ENCODE measurements at places on chromosomes 12 and 14.

- DNase-seq: no peak
Observed at GRCh38 chr14:68806526-68807147, 13.8 kb upstream of the ZFP36L1 start.

DNA sequence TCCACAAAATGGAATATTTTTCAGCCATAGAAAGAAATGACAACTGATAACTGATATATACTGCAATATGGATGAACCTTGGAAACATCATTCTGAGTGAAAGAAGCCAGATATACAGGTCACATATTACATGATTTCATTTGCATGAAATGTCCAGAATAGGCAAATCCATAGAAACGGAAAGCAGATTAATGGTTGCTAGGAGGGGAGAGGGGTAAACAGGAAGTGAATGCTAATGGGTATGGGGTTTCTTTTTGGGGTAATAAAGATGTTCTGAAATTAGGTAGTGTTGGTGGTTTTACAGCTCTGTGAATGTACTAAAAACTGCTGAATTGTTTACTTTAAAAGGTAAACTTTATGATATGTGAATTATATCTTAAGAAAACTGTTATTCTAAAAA lies 6.5 kb downstream of the RAD51AP1 start:
- no peak for DNase-seq

- no peak for DNase-seq
Observed at GRCh38 chr12:98745578-98746391, 100.7 kb downstream of the APAF1 start.

DNA sequence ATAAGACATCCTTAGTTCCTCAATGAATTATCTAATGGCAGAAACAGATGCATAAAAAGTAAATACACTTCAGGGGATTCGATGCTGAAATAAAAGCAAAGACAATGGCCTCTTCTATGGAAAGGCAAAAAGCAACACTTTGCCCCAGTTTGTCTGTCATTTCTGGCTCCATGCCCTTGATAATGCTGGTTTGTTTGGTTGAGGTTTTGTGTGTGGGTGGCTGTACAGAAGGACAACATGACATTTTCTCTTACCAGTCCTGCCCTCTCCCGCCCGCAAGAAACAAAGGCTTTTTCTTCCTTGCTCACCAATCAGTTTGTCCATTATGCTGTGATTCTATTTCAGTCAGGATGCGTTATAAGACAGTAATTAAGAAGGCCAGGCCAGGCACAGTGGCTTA lies 18.1 kb upstream of the WDR89 start:
- no peak for DNase-seq

DNA sequence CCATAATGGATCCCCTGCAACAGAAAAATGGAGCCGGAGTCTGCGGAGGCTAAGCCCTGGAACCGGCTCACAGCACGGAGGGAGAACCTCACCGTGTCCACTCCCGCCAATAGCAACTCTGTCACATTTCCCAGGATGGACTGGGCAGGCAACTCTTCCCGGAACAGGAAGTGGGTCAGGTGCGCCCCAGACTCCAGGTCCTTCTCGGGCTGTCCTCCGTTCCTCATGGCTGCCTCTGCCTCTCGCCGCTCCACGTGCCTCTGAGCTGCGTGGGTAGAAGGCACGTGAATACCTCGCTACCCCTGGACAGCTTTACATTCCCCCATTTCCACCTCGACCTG lies 2.2 kb downstream of the CYP27B1 start:
- no peak for DNase-seq

- DNase-seq: no peak
Observed at GRCh38 chr12:100437038-100437841, 36.4 kb upstream of the NR1H4 start.

DNA sequence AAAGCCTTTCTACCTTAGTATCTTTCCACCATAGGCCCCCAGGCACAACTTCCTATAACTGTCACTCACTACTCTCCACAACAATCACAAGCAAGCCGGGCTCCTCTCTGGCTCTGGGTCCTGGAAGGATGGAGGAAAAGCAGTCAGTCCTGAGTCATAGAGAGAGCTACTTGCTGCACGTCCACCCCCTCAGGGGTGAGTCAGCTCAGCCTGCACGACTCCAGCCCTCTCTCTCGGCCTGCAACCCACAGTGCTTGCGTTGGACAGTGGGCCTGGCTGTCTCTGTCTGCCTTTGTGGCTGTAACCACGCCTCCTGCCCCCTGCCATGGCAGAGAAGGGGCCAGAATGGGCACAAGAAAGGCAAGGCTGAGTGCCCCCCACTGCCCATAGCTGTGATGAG lies 154.1 kb upstream of the FKBP4 start:
- no peak for DNase-seq

- no peak for DNase-seq
Observed at GRCh38 chr14:23319746-23320583, 1.3 kb upstream of the PABPN1 start.

GRCh38 chr12:12885096-12885792 lies 6.1 kb upstream of the GPRC5A start:
- DNase-seq: no peak

- no peak for DNase-seq
Observed at GRCh38 chr14:21308132-21308478, 28.2 kb downstream of the RPGRIP1 start.

GRCh38 chr14:81305065-81305464 lies 84.3 kb upstream of the GTF2A1 start:
- no peak for DNase-seq
